ENCODE measurements at places on chromosomes 1 and 21.

- DNase-seq = no peak
Measured at GRCh38 chr1:20312310-20312709, 21.6 kb downstream of the VWA5B1 start.

GRCh38 chr1:41739061-41739955 lies 179.4 kb downstream of the HIVEP3 start:
- peak; percentile 26 for DNase-seq

DNA sequence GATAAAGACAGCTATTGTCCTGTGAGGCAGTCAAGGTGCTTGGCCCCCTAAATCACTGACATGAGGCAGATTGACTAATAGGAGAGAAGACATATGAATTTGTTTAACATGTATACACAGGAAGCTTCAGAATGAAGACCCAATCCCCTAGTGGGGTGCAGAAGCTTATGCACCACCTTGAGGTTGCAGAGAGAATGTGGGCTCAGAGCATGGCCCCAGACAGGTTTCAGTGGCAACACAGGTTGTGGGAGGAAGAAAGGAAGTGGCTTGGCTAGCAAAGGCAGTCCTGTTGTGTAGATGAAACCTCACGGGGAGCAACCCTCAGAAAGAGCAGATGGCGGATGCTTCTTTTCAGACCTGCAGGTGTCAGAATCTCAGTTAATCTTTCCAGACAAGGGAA lies 37.0 kb upstream of the PARP1 start:
- DNase-seq = peak; percentile 21

DNA sequence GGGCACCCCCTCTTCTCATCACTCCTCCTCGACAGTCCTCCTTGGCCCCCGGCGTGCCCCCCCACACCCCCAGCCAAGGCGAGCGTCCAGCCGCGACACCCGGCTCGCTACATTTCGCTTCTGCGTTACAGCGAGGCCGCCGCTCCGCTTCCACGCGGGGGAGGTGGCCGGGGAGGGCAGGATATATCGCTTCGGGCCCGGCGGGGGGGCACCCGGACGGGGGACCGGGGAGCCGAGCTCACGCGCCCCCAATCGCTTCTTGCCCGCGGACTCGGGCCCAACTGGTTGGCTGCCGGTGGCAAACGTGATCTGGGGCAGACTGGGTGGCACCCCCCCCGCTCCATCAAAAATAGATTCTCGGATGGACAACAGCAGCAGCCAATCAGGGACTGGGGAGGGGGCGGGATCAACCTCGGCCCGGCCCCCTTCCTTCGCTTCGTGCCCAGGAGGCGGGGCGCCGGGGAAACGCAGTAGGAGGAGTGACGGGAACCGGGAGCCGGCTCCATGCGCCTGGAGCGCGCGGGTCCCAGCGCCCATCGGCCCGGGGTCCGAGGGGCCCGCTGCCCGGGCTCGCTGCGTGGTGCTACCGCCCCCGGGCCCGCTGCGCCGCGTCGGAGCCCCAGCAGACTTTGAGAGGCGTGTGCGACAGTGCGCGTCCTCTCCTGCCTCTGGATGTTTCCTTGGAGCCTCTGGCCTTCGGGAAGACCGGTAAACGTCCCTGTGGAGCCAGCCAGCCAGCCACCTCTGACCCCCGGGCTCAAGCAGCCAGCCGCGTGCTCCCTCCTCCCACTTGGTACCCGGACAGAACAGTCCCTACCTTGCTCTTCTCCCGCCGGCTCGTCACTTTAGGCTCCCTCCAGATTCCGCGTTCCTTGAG lies at the start of gene SLC41A1:
Gene SLC41A1, minus strand, starts transcription at position 321 of the 877 bp plus-strand sequence. CDS start 2,757 bp downstream, outside the sequence.
- peak; percentile 90 for DNase-seq

- no peak for DNase-seq
Measured at GRCh38 chr1:164557270-164557669, 1.7 kb upstream of the PBX1 start.

GRCh38 chr1:220637759-220638158 lies 52.4 kb upstream of the C1orf115 start:
- DNase-seq = no peak

GRCh38 chr1:8412183-8412831 lies 94.4 kb downstream of the SLC45A1 start:
- no peak for DNase-seq

GRCh38 chr1:156505679-156506298 lies 5.2 kb upstream of the MEF2D start:
- DNase-seq = no peak

DNA sequence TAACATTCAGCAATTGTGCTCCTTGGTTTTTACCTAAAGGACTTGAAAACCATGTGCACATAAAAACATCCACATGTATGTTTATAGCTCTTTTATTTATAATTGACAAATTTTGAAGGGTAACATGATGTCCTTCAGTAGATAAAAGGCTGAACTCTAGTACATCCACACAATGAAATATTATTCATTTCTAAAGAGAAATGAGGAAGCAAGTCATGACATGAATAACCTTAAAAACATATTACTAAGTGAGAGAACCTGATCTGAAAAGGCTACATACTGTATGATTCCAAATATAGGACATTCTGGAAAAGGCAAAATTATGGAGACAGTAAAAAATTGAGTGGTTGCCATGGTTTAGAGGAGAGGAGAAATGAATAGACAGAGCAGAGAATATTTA lies 50.3 kb downstream of the DRAM2 start:
- no peak for DNase-seq

Data from effector CD8-positive, alpha-beta T cell (primary cell).